ENCODE measurements at places on chromosomes 2 and 18.

GRCh38 chr2:151840216-151841046 is 12.2 kb upstream of the ARL5A start:
- no peaks in the 10 kb centered on the region for H3K36me3 ChIP-seq
- H3K27ac ChIP-seq: no peak overlapping the region
- no peak for DNase-seq
- H3K4me3 ChIP-seq: no peak overlapping the region
- peaks cover under 1% of the 10 kb centered on the region for H3K27me3 ChIP-seq
- H3K4me1 ChIP-seq: peaks cover 8% of the 10 kb centered on the region

DNA sequence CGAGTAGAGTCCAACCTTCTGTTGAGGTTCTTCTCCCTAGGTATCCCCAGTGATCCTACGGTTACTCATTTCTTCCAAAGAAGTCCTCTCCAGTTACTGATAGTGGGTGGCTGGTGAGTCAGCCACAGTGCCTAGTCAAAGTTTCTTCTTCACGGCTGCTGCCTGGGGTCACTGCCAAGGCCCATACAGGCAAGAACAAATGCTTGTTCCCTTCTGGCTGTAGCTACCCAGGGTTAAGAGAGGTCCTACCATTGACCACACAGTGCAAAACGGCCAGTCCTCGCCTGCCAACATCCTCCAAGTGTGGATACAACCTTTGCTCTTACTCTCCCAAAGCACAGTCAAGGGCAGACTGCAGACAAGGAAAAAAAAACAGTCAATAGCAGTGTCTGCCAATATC is 2.9 kb upstream of the PTPN4 start:
- no peak overlapping the region for H3K4me3 ChIP-seq
- H3K36me3 ChIP-seq: peaks cover 5% of the 10 kb centered on the region
- peaks cover 29% of the 10 kb centered on the region for H3K4me1 ChIP-seq
- DNase-seq: no peak
- no peak overlapping the region for H3K27ac ChIP-seq

DNA sequence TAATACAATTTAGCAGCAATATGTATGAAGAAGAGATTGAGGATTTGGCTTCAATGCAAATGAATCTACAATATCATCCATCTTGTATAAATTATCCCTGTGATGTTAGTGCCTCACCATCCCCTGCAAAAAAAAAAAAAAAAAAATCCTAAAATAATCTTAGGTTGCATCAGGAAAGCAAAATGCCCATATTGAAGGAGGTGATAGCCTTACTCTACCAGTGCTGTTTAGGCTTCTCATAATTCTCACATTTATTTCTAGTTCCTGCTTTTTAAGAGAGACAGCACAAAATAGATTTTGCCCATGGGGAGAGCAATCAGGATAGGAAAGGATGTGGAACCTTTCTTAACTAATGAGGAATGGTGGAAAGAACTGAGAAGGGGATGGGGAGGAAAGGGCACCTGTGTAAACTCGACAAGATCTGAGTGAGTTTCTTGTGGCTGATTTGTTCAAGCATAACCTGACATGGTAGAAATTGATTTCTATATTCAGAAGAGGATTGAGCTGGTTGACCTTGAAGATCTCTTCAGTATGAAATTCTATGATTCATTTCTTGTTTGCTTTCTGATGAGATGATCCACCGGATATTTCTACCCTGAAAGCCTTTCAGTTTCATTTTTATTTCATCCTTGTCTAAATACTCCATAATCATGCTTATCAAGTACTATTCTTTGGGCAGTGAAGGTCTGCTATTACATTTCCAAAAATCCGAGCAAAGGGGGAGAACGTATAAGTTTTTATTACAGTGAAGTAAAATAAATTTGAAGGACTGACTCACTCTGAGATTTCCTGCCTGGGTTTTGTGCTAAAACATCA is 391.2 kb downstream of the PTPRM start:
- peak overlapping the region; percentile 15 for H3K4me3 ChIP-seq
- no peaks in the 10 kb centered on the region for H3K4me1 ChIP-seq
- no peak for DNase-seq
- H3K36me3 ChIP-seq: no peaks in the 10 kb centered on the region

- no peak overlapping the region for H3K27ac ChIP-seq
- no peak overlapping the region for H3K4me3 ChIP-seq
Observed at GRCh38 chr18:610214-610928, 13.6 kb downstream of the CLUL1 start.

GRCh38 chr2:178101321-178102079 is 10.7 kb upstream of the RBM45 start:
- H3K27me3 ChIP-seq: no peaks in the 10 kb centered on the region
- no peaks in the 10 kb centered on the region for H3K4me1 ChIP-seq
- no peak overlapping the region for H3K27ac ChIP-seq

GRCh38 chr18:62370366-62370765 is 45.3 kb downstream of the TNFRSF11A start:
- H3K4me1 ChIP-seq: peaks cover 13% of the 10 kb centered on the region
- no peak overlapping the region for H3K27ac ChIP-seq
- peaks cover 11% of the 10 kb centered on the region for H3K36me3 ChIP-seq
- H3K27me3 ChIP-seq: no peaks in the 10 kb centered on the region
- H3K4me3 ChIP-seq: no peak overlapping the region
- no peak for DNase-seq

- H3K4me3 ChIP-seq: no peak overlapping the region
- H3K27ac ChIP-seq: no peak overlapping the region
- H3K36me3 ChIP-seq: no peaks in the 10 kb centered on the region
- no peak for DNase-seq
- H3K4me1 ChIP-seq: no peaks in the 10 kb centered on the region
- H3K27me3 ChIP-seq: no peaks in the 10 kb centered on the region
Observed at GRCh38 chr2:188238386-188238785, 53.3 kb upstream of the GULP1 start.

GRCh38 chr18:59658941-59659340 is 38.3 kb downstream of the CCBE1 start:
- H3K4me1 ChIP-seq: no peaks in the 10 kb centered on the region
- H3K27ac ChIP-seq: no peak overlapping the region
- no peak for DNase-seq
- H3K27me3 ChIP-seq: peaks cover 3% of the 10 kb centered on the region
- H3K36me3 ChIP-seq: no peaks in the 10 kb centered on the region

GRCh38 chr2:189951791-189952535 is 110.6 kb downstream of the MSTN start:
- no peaks in the 10 kb centered on the region for H3K27me3 ChIP-seq
- DNase-seq: no peak
- H3K27ac ChIP-seq: no peak overlapping the region
- H3K4me1 ChIP-seq: no peaks in the 10 kb centered on the region

- no peak overlapping the region for H3K27ac ChIP-seq
- DNase-seq: no peak
- H3K27me3 ChIP-seq: peaks cover 3% of the 10 kb centered on the region
Observed at GRCh38 chr18:5467671-5468070, 76.1 kb downstream of the EPB41L3 start.

DNA sequence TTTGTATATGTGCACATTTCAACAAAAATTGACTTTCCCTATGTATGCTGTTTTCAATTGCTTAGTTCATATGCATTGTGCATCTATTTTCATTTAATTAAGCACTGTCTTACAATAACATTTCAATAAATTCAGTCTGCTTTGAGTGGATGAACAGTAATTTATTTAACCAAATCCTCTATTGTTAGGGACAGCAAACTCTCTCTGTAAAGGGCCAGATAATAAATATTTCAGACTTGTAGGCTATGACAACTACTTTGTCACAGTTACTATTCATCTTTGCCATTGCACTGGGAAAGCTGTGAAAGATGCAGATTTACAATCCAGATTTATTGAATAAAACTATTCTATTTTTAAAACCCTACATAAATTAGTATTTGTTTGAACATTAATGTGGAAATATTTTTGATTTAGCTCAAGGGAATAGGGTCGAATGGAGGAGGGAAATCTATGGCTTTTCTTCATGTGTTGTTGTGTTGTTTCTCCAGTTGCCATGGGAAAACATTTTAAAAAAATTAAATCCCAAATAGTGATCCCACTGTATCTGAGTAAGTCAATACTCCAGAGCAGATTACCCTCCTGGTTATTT is 14.2 kb upstream of the RAB27B start:
- H3K27me3 ChIP-seq: peaks cover 39% of the 10 kb centered on the region
- no peaks in the 10 kb centered on the region for H3K36me3 ChIP-seq
- no peak for DNase-seq
- no peak overlapping the region for H3K27ac ChIP-seq
- H3K4me3 ChIP-seq: no peak overlapping the region

DNA sequence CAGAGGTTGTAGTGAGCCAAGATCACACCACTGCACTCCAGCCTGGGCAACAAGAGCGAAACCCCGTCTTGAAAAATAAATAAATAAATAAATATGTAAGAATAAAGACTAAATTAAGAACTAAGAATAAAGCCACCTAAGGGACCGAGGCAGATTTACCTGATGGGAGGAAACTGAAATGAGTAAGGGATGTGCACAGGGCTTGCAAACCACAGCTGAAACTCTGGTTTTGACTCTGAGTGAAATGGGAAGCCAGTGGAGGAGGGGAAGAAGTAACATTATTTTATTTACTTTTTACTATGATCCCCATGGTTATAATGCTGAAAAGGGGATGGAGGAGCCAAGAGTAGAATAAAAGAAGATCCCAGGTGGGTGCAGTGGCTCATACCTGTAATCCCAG is 107.3 kb downstream of the CABYR start:
- H3K4me1 ChIP-seq: peaks cover 2% of the 10 kb centered on the region
- H3K4me3 ChIP-seq: no peak overlapping the region
- no peak for DNase-seq
- peaks cover 9% of the 10 kb centered on the region for H3K27me3 ChIP-seq
- H3K36me3 ChIP-seq: no peaks in the 10 kb centered on the region
- no peak overlapping the region for H3K27ac ChIP-seq

DNA sequence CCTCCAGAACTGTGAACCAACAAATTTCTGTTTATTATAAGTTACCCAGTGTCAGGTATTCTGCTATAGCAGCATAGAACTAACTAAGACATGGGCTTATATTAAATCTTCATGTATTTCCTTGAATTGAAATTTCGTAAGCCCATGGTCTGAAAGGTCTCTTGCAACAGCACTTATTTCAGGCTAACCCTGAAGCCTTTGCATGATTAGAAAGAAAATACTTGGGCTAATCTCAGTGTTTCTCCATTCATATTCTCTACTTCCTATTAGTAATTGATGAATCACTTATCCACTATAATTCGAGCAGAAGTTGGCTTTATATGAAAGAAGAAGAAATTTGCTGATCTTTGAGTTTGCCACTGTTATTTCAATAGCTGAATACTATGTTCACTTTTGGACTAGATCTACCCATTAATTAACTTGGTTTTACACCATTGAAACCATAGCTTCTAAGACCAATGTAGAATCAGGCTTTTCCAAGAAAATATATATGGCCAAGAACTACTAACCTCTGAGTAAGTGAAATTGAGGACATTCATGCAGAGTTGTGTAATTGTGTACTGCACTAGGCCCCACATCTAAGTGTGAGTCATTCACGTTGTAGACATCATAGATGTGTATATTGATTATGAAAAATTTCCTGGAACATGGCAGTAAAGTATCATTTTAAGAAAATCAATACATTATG is 731.6 kb downstream of the SOCS6 start:
- no peak overlapping the region for H3K4me3 ChIP-seq
- no peaks in the 10 kb centered on the region for H3K27me3 ChIP-seq
- no peak for DNase-seq
- H3K27ac ChIP-seq: no peak overlapping the region
- no peaks in the 10 kb centered on the region for H3K4me1 ChIP-seq
- no peaks in the 10 kb centered on the region for H3K36me3 ChIP-seq

GRCh38 chr2:216914491-216914890 is 54.6 kb upstream of the TNP1 start:
- H3K4me1 ChIP-seq: no peaks in the 10 kb centered on the region
- no peak overlapping the region for H3K27ac ChIP-seq

DNA sequence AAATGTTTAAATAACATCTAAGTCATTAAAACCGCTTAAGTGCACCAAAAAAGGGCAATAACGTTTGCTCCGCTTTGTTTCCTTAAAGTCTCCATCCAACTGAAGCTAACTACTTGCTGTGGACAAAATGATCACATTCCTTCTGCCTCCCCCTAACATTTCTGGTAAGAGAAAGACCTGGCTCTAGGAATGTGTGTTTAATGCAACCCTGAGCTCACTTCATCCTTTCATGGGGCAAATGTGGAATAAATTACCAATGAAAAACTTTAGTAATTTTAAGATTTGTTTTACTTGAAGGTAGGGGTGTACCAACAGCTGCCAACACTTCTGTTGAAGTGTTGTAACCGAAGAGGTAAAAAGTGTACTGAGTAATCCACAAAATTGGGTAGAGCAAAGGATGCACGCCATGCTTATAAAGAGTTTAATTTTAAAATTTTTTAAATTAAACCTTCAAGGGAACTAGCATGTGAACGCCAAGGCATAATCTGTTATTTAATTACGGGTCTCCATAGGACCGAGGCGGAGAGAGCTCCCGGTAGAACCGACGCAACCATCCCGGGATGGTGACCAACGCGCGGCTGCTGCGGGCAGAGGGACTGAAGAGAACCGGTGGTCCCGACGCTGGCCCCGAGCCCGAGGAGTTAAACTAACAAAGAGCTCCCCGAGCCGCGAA is 1.1 kb downstream of the HNRNPLL start:
- peak overlapping the region; percentile 89 for H3K4me3 ChIP-seq
- peak; percentile 39 for DNase-seq
- no peaks in the 10 kb centered on the region for H3K27me3 ChIP-seq

GRCh38 chr18:3450799-3451182 is 819 bp downstream of the TGIF1 start:
- no peak for DNase-seq
- H3K36me3 ChIP-seq: no peaks in the 10 kb centered on the region
- H3K4me1 ChIP-seq: peaks cover 41% of the 10 kb centered on the region
- H3K4me3 ChIP-seq: peak overlapping the region; percentile 88
- no peaks in the 10 kb centered on the region for H3K27me3 ChIP-seq
- H3K27ac ChIP-seq: peak overlapping the region; percentile 90

- no peak overlapping the region for H3K27ac ChIP-seq
- H3K36me3 ChIP-seq: peaks cover 6% of the 10 kb centered on the region
- H3K4me3 ChIP-seq: no peak overlapping the region
- peaks cover 10% of the 10 kb centered on the region for H3K4me1 ChIP-seq
- peaks cover 25% of the 10 kb centered on the region for H3K27me3 ChIP-seq
- DNase-seq: no peak
Observed at GRCh38 chr2:23606968-23607367, 222.0 kb downstream of the KLHL29 start.

GRCh38 chr2:18484625-18485024 is 75.8 kb downstream of the RDH14 start:
- H3K27ac ChIP-seq: no peak overlapping the region
- no peaks in the 10 kb centered on the region for H3K4me1 ChIP-seq
- no peaks in the 10 kb centered on the region for H3K27me3 ChIP-seq
- no peaks in the 10 kb centered on the region for H3K36me3 ChIP-seq

DNA sequence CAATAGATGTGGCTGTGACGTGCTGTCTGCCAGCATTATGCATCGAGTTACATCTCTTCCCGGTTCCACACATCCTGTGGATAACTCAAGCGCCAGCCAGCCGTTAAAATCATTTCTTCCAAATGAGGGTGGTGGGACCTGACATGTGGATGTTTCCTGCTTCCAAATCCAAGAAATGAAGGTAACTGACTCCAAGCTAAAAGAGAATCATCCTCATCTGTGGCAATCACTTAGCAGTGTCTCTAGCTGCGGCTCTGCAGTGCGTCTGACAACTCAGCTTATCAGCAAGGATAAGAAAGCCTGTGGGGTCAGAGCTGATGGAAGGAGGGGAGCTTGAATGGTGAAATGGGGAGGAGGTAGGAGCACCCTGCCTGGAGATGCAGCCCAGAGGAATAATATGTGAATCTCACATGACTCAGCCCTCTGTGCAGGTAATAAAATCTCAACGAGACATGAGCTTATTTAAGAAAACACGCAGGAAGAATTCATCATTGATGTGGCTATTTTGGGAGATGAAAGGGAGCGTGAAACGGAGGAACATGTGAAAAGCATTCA is 382.2 kb upstream of the TRIB2 start:
- H3K36me3 ChIP-seq: no peaks in the 10 kb centered on the region
- H3K27me3 ChIP-seq: peaks cover 8% of the 10 kb centered on the region
- H3K27ac ChIP-seq: no peak overlapping the region
- no peak overlapping the region for H3K4me3 ChIP-seq
- no peak for DNase-seq
